ENCODE measurements at places on chromosomes 3 and 15. TPM values are rescaled to one million over a fixed set of nuclear protein-coding genes. Genes with fewer than 3 reads are reported as not detected.

BDH1 gene
- total RNA-seq = not detected

- no peak for DNase-seq
Observed at GRCh38 chr3:124172816-124173215, 180.9 kb upstream of the ROPN1 start.

GRCh38 chr15:88790486-88790885, 12.8 kb upstream of the ACAN start:
- DNase-seq = no peak

DNA sequence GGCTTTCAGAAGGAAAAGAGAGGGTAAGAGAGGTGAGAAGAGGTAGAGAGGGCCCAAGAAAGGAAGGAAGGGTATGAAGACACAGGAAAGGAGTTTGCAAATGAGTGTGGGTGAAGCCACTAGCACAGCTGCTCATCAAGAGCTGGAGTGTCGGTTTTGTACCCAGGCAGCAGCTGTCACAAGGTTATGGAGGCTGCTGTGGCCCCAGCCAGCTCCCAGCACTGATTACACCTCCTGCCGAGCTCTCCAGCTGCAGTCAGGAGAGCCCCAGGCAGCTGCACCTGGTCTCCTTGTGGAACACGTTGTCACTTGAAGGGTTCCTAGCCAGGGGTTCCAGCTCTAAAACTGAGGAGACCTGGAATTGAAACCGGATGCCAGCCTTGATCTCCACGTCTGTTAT, 60.4 kb upstream of the CHD2 start:
- no peak for DNase-seq

DNA sequence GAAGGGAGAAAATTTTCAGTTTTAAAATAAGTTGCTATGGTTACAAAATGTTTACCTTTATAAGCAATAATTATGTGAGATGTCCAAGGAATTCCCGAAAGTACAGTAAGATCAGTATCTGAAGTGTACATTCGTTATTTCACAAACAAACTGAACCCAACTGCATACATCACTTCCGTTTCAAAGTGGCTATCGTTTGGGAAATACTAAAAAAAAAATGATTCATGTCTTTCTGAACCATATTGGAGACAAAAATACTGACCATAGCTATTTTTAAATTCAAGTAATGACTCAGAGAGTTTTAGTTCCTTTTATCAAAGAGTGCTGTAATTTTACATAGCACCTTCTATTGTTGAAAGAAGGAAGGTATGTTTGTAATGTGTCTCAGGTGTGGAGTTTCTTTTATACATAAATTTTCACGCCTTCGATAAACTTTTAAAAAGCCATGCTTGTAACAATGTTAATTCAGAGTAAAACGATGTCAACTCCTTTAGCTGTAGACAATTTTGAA, 8.0 kb upstream of the ANKRD28 start:
- DNase-seq = no peak

All from ascending aorta (tissue), 2 donors.